Activated naive CD8-positive, alpha-beta T cell treated with anti-CD3 and anti-CD28 coated beads for 36 hours (primary cell): ENCODE measurements at places on chromosomes 6 and 20. TPM values are rescaled to one million over a fixed set of nuclear protein-coding genes. Genes with fewer than 3 reads are reported as not detected.

Gene POPDC3
- not detected for total RNA-seq

Gene IL17A
- not detected for total RNA-seq

Gene MYT1
- not detected for total RNA-seq

Gene SNAP91
- total RNA-seq = not detected

Gene HLA-DQB2
- not detected for total RNA-seq

Gene C4B
- total RNA-seq = 4.0 TPM

Gene EEF1A2
- total RNA-seq = 0.27 TPM

Gene PCNA
- 723 TPM for total RNA-seq

Gene RIN2
- total RNA-seq = not detected

Gene PANK2
- 50.0 TPM for total RNA-seq

Gene RAB5IF
- total RNA-seq = 124 TPM

Gene KCNK5
- total RNA-seq = 19.6 TPM

Gene PRPH2
- total RNA-seq = not detected

Gene HDAC2
- 115 TPM for total RNA-seq

Gene FAXC
- total RNA-seq = not detected

Gene FAM210B
- total RNA-seq = 5.2 TPM
